Natural killer cell (primary cell): ENCODE measurements at places on chromosomes 12 and 14. TPM values are rescaled to one million over a fixed set of nuclear protein-coding genes. Genes with fewer than 3 reads are reported as not detected.

The PRH1 gene
- 40.6 TPM for total RNA-seq

The KLRF1 gene
- total RNA-seq, result 364 TPM

The PLBD1 gene
- total RNA-seq, result 3.3 TPM

The CD27 gene
- total RNA-seq, result 2.7 TPM

The CLEC4A gene
- 1.6 TPM for total RNA-seq
